ENCODE measurements at places on chromosomes 4 and X.

DNA sequence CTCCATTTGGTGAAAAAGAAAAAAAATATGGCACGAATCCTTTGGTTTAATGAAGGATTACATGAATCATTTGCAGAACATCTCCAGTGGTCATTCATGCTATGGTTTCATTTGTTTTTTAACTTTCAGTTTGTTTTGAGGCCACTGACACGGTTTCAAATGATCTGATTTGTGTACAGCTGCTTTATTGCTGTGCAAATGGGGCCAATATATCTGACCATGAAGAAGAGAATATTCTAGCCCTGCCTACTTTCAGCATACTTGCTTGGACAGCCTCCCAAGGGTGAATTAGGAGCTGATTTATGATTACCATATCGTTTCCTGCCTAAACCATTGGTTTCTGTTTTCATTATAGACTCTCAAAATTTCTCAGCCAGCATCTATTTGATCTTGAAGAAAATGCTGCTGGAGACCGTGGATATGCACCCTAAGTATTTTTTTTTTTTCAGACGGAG, 30.7 kb downstream of the SPARCL1 start:
- DNase-seq = no peak

DNA sequence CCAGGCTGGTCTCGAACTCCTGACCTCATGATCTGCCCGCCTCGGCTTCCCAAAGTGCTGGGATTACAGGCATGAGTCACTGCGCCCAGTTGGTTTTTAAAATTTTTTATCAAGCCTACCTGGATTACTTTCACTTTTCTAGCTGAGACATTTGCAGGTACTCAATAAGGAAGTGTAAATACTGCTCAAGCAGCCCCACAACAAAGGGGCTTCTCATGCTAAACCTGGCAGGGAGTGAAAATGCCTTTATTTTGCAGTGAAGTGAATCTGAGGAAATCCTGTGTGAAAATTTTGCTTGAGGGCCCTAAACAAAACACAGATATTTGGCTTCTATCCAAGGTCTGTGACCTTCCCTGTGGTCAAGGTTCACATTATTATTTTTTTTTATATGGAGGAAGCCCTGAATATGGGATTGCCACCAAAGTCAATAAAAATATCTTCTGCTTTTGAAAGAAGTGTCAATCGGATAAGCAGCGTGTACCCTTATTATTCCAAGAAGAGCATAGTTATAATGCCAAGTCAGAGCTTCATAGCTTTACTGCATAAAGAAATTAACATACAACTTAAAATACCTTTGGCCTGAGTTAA, 481.0 kb downstream of the SH2D1A start:
- DNase-seq = no peak

DNA sequence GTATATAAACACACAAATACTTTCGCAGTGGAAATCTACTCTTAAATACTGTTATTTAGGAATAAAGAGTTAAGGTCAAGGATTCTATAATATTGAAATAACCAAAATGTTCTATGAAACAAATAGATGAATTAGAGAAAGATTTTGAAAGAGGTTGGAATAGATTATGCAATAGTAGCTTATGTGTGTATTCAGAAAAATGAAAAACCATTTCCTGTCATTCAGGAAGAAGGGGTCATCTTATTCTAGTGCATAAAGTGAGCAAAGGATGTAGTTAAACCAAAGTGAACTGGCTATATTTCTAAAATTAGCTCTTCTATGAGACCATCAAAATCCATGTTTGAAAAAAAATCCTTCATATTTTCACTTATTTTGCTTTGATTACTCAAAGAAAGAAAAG, 30.0 kb upstream of the MYOZ2 start:
- DNase-seq = no peak

DNA sequence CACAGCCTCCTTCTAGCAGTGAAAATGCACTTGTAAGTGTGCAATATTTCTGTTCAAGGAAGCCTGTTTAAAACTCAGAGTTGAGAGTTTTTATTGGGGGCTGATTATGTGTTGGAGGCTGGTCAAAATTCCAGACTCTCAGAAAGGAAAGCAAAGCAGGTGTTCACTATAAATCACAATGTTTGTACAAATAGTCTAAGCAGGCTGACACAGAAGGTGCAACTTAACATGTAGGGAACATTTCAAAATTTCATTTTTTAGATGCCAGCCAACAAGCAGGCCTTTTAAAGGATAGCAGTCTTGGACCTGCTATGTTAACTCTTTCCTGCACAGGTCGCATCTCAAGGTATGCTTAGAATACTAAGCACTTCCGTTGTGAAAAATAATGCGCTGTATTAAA, 112.3 kb upstream of the IL13RA1 start:
- no peak for DNase-seq

DNA sequence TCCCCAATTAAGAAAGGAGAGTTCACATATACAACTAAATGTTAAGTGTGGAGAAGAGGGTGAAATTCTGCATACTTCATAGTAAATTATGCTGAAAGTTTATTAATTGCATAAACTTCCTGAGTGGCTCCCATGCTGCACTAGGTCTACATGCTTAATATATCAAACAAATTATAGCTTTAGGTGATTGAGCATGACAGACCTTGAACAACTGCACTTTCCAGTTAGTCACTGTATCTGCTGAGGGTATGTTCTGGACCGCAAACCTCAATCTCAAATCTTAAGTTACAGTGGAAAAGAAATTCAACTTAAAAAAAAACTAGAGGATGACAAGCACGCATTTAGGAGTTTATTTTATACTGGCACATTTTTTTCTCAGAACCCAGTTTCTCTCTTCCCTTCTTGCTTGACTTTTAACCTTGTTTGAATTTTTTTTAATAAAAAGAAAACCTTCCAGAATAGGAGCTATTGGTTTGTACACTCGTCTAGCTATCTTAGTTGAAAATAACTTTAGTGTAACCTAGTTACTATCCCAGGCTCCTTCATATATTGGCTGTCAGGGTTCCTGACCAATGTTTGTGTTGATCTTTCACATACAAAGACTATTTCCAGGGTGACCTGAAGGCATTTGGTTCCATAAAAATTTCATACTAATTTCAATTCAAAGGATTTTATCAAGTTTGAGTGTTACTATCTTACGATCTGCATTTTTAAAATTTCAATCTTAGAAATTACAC, 10.2 kb upstream of the FAM120C start:
- no peak for DNase-seq

DNA sequence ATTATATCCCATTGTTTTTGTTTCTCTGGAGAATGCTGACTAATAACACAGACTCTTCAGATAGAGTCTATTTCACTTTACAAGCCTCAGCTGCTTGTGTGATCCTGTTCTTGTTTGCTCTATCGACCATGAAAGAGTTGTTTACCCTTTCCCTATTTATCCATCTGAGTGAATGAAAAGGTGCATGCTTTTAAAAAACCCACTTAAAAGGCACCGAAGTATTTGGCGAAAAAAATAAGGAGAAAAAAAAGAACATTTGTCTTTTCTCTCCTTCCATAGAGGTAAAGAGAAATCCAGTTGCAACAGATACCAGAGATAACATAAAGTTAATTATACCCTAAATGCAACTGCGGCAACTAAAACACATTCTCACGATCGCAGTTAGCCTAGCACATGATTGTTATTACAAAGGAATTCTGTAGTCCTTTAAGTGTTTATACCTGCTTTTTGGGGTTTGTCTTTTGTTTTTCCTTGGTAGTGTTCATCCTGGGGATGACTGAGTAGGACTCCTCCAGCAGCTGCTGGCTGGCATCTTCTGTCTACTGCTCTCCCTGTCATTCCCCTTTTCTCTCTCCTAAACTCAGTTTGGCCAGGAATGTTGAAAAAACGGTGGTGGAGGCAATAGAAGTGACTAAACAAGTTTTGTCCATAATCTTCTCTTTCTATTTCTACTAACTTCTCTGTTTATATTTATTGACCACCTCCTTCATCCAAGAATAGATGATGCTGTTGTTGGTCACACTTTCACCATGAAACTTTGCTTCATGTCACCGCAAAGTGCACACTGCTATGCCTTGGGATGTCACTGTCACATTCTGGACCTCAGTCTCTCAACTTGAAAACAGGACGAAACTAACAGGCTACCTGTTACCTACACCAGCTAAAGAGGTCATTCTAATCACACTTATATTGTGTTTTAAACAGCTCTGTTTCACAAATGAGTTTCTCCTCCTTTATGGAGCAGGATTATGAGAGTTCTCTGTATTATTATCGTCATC, 41.9 kb upstream of the FRAS1 start:
- DNase-seq = no peak

GRCh38 chr4:173284463-173284862, 49.7 kb downstream of the HMGB2 start:
- no peak for DNase-seq

DNA sequence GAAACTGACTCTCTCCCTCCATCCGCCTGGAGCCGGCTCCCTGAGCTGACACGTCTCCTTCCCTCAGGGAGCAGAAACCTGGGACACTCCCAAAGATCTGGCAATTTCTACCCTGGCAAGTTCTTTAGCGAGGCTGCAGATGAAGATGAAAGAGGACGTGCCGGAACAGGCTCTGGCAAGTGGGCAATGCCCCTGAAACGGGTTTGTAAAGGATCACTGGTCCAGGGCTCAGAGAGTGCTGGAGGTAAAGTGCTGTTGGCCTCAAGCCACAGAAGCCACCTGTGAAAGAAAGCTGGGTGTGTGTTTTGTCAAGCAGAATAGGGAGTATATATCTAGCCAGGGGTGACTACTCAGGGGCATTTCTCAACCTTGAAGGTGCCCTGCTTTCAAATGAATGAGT, 131.4 kb upstream of the ATP6AP2 start:
- DNase-seq = no peak

DNA sequence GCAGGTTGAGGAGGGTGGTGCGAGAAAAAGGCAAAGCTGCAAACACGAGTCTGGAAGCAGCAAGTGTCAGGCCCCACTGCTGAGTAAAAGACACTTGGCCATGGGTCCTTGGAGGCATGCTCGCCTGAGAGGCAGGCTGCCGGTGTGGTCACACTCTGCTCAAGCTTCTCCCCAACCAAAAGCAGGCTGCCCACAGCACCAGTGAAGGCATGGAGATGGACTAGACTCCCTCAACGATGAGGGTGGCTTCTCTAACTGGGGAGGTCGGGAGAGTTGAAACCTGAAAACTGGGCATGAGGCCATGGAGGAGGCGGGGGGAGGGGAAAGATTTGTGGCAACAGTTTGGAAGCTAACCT, 86.5 kb downstream of the ATG4A start:
- peak; percentile 14 for DNase-seq

DNA sequence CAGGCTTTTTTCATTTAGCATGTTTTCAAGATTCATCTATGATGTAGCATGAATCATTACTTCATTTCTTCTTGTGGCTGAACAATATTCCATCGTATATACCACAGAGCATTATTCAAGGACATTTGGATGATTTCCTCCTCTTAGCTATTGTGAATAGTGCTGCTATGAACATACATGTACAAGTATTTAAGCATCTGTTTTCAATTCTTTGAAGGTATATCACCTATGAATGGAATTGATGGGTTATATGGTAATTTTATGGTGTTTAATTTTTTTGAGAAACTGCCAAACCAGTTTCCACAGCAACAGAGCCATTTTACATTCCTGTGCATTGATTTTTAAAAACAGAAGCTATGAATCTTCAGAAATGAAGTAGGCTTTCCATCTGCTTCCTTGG, 36.1 kb upstream of the WDR19 start:
- no peak for DNase-seq

- DNase-seq = no peak
Observed at GRCh38 chr4:108519911-108520601, 100.3 kb upstream of the RPL34 start.

- peak; percentile 47 for DNase-seq
Observed at GRCh38 chrX:153647461-153648357, 706 bp downstream of the DUSP9 start.

GRCh38 chr4:7341491-7342222, 93.1 kb downstream of the PSAPL1 start:
- DNase-seq = no peak

DNA sequence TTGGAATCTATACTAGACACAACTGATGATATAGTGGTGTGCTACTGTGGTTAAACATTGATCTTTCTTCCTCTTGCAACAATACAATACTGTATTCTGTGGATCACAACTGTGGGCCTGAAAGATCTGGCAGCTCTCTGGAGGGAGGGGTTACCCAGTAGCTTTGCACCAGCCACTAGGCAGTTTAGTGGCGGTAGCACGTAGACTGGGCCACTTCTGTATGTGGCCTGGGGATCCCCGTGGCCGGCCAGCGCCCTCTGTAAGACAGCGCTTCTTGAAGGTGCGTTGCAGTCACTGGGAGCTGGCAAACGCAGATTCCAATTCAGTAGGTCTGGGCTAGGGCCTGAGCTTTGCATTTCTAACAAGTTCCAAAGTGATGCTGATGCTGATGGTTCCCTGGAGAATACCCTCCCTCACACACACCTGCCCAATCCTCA, 168.6 kb downstream of the MGST2 start:
- DNase-seq = peak; percentile 36

DNA sequence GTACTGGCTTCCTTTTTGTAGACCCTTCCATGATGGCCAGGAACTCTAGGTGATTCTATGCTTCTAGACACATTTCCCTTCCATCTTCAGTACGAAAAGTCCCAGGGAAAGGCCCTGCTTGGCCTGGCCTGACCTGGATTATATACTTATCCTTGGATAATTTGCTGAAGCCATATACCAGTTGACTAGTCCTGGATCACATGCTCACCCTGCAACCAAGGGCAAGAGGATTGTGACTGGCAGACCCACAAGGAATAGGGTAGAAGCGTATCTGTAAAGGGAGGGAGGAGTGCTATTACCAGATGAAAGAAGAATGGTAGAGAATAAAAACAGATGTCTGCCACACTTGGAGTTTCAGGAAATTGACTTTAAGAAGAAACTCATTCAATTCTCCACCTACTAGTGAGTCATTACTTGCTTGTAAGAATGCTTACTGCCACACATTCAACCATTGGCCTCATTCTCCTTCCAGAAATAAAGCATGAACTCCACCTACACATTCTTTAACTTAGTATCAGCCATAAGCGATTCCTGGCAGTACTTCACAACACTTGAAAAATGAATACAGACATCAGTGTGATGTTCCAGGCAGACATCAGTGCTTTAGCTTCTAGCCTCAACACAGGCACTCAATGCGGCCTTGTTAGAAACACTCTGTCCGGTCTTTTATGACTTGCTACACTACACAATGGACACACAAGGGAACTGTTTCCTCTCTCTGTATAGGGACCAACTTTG, 141.8 kb downstream of the CBR4 start:
- no peak for DNase-seq

- DNase-seq = peak; percentile 5
Observed at GRCh38 chr4:113222471-113222870, 173.0 kb downstream of the ANK2 start.

DNA sequence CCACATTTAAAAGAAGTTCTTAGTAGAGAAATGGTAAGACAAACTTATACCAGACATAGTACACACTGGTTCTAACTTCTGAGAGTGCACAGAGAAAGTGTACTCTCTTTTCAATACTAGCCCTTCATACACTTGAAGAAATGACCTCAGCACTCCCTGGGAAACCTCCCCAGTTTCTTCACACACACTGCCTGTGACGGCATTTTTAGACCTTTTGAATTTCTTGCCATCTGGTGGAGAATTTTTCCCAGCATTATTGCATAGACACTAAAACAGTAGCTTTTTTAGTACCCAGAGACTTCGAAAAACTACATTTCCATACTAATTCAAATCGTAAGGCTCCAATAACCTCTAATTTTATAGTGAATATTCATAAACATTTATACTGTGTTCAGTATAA, 341.6 kb upstream of the MAOA start:
- no peak for DNase-seq
